ENCODE measurements at places on chromosomes 7 and 10.

DNA sequence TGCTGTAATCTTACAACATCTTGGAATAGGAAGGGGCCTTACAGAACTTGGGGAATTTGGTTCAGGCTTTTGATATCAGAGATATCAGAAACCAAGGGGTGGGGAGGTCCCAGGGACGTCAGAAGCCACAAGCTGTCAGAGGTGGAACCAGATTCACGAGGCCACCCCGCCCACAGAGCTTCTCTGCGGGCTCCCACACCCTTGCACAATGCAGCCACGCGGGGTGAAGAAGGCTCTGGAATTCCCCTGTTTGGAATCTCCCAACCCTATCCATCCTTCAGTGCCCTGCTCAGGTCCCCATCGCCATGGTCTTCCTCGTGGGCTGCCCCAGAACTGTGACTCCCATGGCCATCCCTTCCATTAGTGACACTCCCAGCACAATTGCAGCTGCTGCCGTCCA lies 247.1 kb upstream of the SHH start:
- peaks cover 2% of the 10 kb centered on the region for H3K27me3 ChIP-seq
- no peak for DNase-seq
- H3K4me1 ChIP-seq, result no peaks in the 10 kb centered on the region
- no peak overlapping the region for H3K27ac ChIP-seq

- H3K27ac ChIP-seq, result no peak overlapping the region
- H3K27me3 ChIP-seq, result no peaks in the 10 kb centered on the region
- H3K4me1 ChIP-seq, result no peaks in the 10 kb centered on the region
- no peaks in the 10 kb centered on the region for H3K36me3 ChIP-seq
- H3K4me3 ChIP-seq, result no peak overlapping the region
- no peak for DNase-seq
Measured at GRCh38 chr10:49235392-49235791, 47.2 kb upstream of the TMEM273 start.

- no peak for DNase-seq
- H3K4me1 ChIP-seq, result no peaks in the 10 kb centered on the region
- no peaks in the 10 kb centered on the region for H3K36me3 ChIP-seq
- H3K27me3 ChIP-seq, result peaks cover 2% of the 10 kb centered on the region
- no peak overlapping the region for H3K4me3 ChIP-seq
Measured at GRCh38 chr10:100858261-100858660, 54.5 kb upstream of the SLF2 start.

- H3K27ac ChIP-seq, result no peak overlapping the region
- DNase-seq, result no peak
- no peaks in the 10 kb centered on the region for H3K36me3 ChIP-seq
- H3K4me1 ChIP-seq, result no peaks in the 10 kb centered on the region
Measured at GRCh38 chr7:96636979-96637378, 72.7 kb downstream of the SEM1 start.

DNA sequence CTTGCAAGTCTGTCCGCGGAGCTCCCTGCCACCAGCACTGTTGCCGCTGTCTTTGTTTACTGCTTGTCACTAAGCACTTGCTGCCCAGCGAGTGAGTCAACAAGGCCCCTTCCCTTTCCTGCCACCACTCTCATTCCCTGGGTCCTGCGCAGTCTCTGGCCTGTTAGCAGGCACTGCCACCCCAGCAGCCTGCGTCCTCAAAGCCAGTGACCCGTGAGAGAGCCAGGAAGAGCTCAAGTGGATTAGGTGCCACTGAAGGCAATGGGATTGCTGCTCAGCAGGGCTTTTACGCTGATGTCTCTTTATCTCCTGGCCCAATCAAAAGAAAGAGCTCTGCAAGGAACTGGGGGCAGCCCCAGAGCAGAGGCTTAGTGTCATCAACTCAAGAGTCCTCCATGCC lies at the start of gene FRMPD2:
TSS of gene FRMPD2 (minus strand) at position 61 of the 400 bp plus-strand sequence. CDS start 129 bp downstream, outside the sequence.
- H3K4me3 ChIP-seq, result no peak within 1 kb of the TSS
- H3K27ac ChIP-seq, result no peak within 1 kb of the TSS
- no peaks in the 10 kb centered on the region for H3K36me3 ChIP-seq
- DNase-seq, result no peak
- peaks cover 24% of the 10 kb centered on the region for H3K4me1 ChIP-seq
- H3K27me3 ChIP-seq, result no peaks in the 10 kb centered on the region

- no peak overlapping the region for H3K4me3 ChIP-seq
- no peaks in the 10 kb centered on the region for H3K27me3 ChIP-seq
- no peak overlapping the region for H3K27ac ChIP-seq
- peaks cover 1% of the 10 kb centered on the region for H3K36me3 ChIP-seq
- no peaks in the 10 kb centered on the region for H3K4me1 ChIP-seq
Measured at GRCh38 chr7:65832281-65832680, 40.6 kb upstream of the VKORC1L1 start.

DNA sequence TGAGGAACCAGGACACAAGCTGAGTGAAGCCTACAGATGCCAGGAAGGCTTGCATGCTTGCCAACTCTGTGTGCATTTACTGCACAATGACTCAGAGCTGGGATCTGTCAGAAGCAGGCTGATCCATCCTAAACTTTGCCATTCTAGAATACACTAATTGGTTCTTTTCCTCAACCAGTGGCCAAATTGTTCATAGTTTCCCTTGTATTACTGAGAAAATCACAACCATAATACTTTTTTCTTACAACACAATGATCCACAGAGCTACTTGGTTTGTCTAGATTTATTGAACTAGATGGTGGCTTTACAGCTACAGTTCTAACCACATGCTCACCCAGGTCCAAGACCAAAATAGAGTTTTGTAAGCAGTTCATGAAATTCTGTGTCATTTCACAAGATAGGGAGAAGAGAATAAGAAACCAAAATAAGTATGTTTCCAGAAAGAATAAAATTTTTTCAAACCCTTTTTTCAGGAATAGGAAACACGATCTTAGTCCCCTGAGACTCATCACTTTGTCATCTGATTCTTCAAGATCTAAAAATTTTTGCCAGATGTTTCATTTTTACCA lies 21.0 kb upstream of the LRRC17 start:
- no peaks in the 10 kb centered on the region for H3K36me3 ChIP-seq
- DNase-seq, result no peak
- no peaks in the 10 kb centered on the region for H3K4me1 ChIP-seq
- H3K27ac ChIP-seq, result no peak overlapping the region
- no peak overlapping the region for H3K4me3 ChIP-seq

GRCh38 chr10:124754227-124754626 lies 10.0 kb upstream of the FAM53B start:
- H3K27ac ChIP-seq, result no peak overlapping the region
- no peak overlapping the region for H3K4me3 ChIP-seq
- H3K27me3 ChIP-seq, result no peaks in the 10 kb centered on the region
- H3K4me1 ChIP-seq, result peaks cover 4% of the 10 kb centered on the region
- no peaks in the 10 kb centered on the region for H3K36me3 ChIP-seq

GRCh38 chr10:99681553-99681952 lies 22.2 kb downstream of the ENTPD7 start:
- peaks cover 4% of the 10 kb centered on the region for H3K4me1 ChIP-seq
- no peak overlapping the region for H3K4me3 ChIP-seq
- H3K27me3 ChIP-seq, result no peaks in the 10 kb centered on the region
- no peak overlapping the region for H3K27ac ChIP-seq
